T-helper 17 cell (primary cell): ENCODE measurements at places on chromosomes 12 and 14.

GRCh38 chr14:38553586-38553985, 297.7 kb upstream of the CLEC14A start:
- DNase-seq, result no peak

- DNase-seq, result no peak
Measured at GRCh38 chr14:105063056-105063455, 2.2 kb downstream of the GPR132 start.

- no peak for DNase-seq
Measured at GRCh38 chr12:86179855-86180254, 76.3 kb downstream of the MGAT4C start.

- DNase-seq, result no peak
Measured at GRCh38 chr14:51614707-51615106, 37.0 kb upstream of the FRMD6 start.

DNA sequence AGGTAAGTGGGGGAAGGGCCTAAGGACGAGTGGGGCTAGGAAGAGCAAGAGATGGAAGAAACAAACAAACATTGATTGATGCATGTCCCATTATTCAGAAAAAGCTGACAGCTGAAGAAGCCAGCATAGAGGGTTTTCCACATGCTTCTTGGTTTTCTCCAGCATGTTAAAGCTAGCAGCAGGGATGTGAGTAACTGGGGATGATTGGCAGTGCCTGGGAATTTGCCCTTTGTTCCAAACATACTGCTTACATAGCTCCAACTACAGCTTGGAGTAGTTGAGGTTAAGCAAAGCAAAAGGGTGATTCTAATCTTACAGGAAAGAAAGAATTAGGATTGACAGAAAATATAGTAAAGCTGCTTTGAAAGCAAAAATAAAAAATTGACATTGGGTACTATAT, 68.0 kb upstream of the IFNG-AS1 start:
- no peak for DNase-seq

GRCh38 chr12:107243341-107243740, 150.0 kb upstream of the CRY1 start:
- no peak for DNase-seq

- DNase-seq, result no peak
Measured at GRCh38 chr12:114729731-114730130, 45.8 kb upstream of the TBX3 start.

- DNase-seq, result no peak
Measured at GRCh38 chr14:55347040-55347439, 64.6 kb downstream of the ATG14 start.

DNA sequence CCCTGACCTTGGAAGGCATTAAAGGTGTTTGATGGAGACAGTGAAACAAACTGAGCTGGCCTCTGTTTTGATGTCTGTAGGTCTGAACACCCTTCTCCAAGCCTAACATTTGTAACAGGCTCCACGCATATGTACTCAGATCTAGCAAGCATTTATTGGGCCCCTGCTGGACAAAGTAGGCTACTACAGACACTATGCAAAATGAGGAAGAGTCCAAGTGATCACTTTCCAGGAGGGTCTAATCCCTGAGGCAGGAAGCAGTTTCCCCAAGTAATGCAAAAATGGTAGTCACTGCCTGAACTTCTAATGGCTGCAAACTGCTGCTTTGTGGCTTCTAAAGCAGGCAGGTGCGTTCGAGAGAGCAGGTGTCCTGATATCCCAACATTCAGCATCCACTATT, 405.8 kb downstream of the MED13L start:
- DNase-seq, result no peak

- DNase-seq, result no peak
Measured at GRCh38 chr14:56888274-56888673, 78.0 kb upstream of the OTX2 start.

- DNase-seq, result no peak
Measured at GRCh38 chr14:104473244-104473565, 106.4 kb upstream of the C14orf180 start.

DNA sequence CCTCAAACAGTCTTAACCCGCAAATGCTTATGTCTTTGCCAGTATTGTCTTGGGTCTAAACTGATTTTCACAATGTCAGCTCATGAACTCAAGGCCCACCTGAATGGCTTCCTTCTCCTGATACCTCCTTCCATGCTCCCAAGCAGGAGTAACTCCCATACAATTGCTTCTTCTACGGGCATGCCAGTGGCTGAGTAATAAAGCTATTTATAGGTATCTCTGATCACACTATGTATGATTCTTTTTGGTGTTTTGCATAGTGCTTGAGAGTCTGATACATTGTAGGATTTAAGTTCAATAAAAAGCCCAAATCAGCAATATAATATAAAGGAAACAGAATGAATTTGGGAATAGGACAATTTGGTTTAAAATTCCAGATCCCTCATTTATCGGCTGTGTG, 235.0 kb upstream of the DCN start:
- DNase-seq, result no peak

DNA sequence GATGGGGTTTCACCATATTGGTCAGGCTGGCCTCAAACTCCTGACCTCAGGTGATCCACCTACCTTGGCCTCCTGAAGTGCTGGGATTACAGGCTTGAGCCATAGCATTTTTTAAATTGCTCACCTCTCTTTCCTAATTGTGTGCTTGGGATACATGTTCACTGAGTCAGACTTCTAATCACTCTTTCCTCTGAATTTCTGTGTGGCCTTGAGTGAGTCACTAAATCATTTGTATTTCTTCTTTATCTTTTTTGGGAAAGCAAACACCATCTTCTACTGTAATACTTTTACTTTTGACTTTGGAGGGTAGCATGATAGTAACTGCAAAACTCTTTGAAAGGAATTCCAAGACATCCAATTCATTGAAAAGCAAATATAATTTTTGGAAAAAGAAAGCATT, 60.8 kb downstream of the FLRT2 start:
- no peak for DNase-seq

DNA sequence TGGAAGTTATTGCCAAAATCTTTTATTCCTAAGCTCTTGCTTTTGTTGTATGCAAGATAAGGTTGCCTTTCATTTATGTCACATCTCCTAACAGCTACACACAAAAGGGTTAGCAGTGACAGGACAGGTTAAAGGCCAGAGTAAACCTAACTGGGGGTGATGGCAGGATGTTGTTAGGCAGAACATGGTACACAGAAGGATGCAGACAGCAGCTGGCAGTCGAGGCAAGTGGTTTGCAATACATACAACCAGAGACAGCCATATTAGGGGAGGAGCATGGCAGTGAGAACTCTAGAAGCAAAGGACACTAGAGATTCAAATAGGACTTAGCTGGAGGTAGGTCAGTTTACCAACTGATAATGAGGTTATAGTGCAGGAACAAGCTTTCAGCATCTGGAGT, 2.7 kb upstream of the ABCD2 start:
- DNase-seq, result no peak
